ENCODE measurements at places on chromosomes 7 and 10.

DNA sequence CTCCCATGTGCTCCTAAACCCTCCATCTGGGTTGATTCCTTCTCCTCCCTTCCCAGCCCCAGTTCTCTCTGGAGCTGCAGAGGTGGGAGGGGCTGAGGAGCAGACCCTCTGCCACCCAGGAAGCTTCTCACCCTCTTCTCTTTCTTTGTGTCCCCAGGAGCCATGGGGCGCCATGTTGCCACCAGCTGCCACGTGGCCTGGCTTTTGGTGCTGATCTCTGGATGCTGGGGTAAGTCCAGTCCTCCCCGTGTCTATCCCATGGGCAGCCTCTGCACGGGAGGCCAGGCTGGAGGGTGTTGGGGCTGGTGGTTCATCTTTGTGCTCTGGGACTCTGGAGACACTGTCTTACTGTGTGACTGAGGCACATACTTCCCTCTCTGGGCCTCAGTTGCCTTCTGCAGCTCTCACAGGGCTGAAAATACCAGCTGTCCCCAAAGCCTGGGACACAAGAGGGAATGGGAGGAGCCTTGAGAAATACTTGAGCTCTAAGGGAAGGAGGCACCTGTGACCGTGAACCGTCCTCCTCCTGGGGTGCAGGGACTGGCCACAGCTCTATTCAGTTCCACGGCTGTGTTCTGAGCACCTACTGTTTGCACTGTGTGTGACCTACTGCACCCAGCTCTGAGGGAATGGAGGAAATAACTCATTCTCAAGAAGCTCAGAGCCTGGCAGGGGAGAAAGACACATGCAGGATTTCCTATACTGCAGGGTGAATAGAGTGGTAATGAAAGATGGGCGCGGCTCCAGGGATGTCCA is 43.1 kb downstream of the CDH23 start:
- DNase-seq: no peak

- no peak for DNase-seq
These were observed 54.0 kb downstream of the MRPL32 start for GRCh38 chr7:42986213-42986612.

DNA sequence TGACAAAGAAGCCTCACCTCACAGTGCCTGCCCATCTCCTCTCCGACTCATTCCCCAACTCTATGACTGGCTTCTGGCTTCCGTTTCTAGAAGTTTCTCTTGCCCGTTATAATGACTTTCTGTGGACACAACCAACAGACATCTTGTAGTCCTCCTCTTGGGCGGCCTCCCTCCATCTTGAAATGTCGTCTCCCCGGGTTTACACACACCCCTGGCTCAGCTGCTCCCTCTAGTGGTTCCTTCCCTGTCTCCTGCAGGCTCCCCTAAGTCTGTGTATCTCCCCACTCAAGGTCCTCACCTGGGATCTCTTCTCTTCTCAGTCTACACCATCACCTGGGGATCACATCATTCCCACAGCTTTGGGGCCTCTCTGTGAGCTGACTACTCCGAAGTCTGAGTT is 123.4 kb upstream of the NEBL start:
- DNase-seq: no peak

- no peak for DNase-seq
These were observed 21.3 kb upstream of the LIPF start for GRCh38 chr10:88642963-88643362.

DNA sequence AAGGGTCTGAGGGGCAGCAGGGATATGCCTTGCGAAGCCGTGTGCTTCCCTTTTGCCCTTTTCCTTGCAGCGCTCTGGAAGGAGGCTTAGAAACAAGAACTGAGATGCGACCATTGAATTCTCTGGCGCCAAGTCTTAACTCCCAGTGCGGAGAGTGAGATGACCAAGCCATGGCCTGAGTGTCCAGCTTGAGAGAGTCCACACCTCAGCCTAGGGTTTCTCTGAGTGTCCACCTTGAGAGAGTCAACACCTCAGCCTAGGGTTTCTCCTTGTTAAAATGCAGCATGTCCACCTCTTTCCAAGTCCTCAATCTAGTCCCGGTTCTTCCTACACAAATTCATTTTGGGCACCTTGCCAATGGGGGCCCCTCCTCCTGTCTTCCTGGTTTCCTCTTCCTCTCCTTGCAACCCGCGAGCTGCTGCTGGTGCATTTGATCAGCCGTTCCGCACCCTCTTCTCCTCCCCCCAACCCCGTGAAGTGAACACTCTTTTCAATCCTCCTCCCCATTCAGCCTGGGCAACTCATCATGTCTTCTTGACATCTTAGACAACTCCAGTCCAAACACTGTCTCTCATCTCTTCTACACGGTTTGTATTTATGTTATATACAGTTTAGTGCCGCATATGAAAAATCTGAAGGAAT is 178.2 kb upstream of the PITRM1 start:
- no peak for DNase-seq

- DNase-seq: no peak
These were observed 65.0 kb upstream of the PFKP start for GRCh38 chr10:3002304-3002703.

DNA sequence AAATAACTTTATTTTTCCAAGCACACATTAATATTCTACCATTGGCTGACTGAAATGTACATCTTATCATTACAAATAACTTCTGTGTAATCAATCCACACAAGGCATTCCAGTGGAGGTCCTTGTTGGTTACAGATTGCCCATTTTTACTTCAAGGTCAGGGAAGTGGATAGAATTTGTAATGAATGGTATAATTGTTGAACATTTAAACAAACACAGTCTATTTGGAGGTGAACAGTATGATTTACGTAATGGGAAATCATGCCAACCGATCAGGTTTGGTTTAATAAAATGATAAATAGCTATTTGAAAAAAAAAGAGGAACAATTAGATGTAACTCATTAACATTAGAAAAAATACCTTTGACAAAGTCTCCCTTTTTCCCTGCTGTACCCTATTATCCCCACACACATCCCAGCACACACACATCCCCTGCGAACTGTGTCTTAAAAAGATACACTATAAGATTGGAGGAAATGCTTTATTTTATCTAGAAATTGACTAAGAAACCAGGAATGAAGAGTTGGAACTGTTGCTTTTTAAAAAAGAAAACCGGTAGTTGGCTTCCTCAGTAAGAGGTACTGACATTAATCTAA is 19.0 kb upstream of the ASZ1 start:
- DNase-seq: no peak

- no peak for DNase-seq
These were observed 36.3 kb upstream of the NFE2L3 start for GRCh38 chr7:26115650-26116049.

DNA sequence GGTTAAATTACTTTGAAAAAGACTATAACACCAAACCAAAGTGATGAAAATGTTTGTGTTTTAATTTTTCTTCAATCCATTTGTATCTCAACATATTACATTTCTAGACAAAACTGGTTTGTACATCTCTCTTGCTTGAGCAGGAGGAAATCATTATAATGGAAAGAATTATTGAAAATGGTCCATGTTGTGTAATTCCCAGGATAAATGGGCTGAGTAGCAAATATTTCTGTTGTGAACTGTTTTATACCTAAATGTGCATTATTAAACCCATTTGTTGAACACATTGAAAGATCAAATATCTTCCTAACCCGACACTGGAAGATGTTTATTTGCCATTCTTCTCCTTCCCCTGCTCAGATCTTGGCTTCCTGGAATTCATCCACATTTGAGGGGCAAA is 14.1 kb upstream of the CDK6 start:
- DNase-seq: no peak

DNA sequence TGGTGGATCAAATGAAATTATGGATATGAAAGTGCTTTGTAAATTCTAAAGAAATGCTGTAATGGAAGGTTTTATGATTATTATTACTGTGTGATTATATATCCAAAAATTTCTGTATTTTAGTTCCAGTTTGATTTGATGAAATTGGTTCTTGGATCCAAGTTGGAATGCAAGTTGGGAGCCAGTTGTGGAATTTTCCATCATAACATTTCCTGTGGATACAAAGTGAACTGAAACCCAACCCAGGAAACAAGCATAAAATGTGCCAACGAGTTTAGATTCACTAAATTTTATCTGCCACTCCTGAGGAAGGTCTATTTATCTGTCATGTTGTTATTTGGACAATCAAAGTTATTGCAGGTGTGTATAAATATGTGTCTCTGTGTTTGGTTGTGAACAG is 131.4 kb upstream of the MDFIC start:
- DNase-seq: no peak

- DNase-seq: no peak
These were observed 39.8 kb upstream of the TRIM8 start for GRCh38 chr10:102604439-102604841.

DNA sequence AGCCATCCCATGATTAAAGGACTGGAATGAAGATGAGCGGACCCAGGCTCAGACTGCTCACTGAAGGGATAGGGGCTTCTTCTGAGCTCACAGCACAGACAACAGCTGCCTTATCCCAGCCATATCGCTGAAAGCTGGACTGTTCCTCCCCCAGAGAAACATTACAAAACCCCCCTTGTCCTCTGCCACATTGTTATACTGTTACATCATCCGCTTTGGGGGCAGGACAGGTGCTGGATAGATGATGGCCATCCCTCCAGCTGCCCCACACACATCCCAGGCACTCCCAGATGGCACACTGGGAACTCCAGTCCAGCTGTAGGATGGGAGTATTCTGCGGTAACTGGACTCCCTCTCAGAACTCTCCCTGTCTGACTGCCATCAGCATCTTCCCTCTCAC is 58.7 kb upstream of the BTRC start:
- DNase-seq: no peak

Data from T-helper 1 cell (primary cell).